T-helper 1 cell (primary cell): ENCODE measurements at places on chromosomes 1 and 21.

GRCh38 chr21:15788847-15789523 lies 59.2 kb downstream of the USP25 start:
- no peak for DNase-seq

DNA sequence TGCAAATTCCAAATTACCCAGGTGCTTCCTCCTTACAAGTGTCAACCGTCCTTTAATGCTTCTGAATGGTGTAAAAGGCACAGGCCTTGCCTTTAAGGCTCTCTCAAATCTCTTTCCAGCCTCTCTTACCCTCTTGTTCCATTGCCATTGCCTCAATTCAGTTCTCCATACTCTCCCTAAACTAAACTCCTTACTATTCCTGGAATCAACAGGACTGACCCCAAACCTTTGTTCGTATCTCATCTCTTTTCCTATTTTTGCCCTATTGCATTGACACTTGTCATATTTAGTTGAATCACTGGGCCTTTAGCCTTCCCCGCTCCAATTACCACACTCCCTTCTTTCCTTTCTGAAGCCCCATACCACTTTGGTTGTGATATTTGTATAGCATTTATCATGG lies 3.9 kb upstream of the CD55 start:
- no peak for DNase-seq

DNA sequence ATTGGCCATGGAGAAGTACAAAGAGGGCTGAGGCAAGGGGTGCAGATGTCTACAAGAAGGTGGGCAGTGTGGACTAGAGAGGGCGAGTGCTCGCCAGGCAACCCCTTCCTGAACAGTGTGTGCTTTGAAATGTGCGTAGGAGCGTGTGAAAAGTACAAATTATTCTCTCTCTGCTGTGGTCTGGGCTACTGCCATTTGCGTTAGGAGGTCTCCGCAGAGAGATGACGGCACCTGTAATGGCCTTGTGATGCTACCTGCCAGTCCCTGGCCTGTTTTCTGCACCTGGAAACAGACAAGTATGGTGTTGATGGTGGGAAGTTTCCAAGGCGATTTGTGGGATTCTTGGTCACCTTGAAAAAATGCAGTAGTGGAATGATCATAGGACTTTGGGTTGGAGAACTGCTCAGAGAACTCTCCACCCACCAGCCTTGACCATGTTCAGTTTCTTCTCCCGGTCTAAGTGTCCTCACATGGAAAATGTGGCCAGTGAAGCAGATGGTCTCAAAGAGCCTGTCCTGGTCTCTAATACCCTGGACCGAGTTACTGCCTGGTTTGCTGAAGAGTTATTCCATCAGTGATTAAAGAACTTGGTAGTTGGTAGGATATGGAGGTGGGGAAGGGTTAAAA lies 74.5 kb downstream of the MRPS6 start:
- no peak for DNase-seq

DNA sequence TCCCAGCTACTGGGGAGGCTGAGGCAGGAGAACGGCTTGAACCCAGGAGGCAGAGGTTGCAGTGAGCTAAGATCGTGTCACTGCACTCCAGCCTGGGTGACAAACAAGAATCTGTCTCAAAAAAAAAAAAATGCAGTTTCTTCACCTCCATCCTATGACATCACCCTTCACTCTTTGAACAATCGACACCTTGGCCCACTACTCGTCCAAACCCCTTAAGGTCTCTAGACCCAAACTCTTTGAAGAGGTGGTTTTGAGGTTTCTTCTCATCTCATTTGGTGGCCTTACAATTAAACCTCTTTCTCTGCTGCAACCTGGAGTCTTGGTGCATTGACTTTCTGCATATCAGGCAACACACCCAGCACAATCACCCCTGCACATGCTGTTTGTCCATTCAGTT lies 86.1 kb downstream of the SLC16A1 start:
- DNase-seq = no peak

- no peak for DNase-seq
Measured at GRCh38 chr1:213066363-213066762, 15.3 kb downstream of the RPS6KC1 start.

DNA sequence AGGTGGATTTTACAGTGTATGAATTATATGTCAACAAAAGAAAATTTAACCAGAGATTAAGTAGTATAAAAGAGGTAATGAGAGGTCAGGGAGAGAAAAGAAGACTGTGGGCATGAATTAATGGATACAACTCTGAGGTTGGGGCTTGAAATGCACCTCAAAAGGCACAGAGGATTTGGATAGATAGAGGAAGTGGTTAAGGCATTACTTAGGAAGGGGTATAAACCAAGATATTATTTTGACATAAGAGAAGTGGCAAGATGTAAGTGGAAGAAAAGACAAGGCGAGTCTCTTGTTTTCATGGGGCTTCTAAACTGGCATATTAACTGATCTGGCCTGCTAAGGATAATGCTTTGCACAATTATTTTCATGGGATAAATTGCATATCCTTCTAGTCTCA lies 34.1 kb downstream of the RAP1A start:
- DNase-seq = no peak

GRCh38 chr21:37207441-37208009 lies 59.6 kb downstream of the VPS26C start:
- DNase-seq = no peak

DNA sequence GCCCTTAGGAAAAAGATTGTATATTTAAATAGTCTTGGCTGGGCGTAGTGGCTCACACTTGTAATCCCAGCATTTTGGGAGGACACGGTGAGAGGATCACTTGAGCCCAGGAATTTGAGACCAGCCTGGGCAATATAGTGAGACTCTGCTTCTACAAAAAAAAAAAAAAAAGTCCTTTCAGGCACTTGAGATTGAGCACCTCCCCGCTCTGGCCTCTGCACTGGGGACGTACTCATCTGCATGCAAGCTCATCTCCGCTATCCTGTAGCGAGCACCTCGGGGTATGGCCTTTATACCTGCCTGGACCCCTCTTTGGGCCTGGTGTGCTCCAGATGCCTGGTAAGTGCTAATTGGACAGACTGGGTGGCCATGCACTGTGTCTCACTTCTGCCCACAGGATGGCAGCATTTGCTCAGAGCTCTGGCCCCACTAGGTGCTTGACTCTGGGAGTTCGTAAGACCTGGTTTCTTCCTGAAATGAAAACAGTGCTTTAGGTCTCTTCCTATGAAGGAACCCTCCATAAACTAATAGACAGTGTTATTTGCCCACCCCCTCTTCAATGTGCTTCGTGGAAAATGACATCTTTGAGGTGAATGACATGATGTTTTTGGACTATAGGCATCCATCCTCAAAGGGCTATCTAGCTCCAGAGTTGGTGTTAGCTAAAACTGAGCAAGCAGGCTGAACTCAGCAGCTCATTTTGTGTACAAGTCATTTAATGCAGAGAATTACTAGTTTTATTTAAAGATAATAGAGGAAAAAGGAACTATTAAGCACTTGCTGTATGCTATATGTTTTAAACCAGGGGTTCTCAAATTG lies 61.7 kb upstream of the ADAR start:
- peak; percentile 51 for DNase-seq

DNA sequence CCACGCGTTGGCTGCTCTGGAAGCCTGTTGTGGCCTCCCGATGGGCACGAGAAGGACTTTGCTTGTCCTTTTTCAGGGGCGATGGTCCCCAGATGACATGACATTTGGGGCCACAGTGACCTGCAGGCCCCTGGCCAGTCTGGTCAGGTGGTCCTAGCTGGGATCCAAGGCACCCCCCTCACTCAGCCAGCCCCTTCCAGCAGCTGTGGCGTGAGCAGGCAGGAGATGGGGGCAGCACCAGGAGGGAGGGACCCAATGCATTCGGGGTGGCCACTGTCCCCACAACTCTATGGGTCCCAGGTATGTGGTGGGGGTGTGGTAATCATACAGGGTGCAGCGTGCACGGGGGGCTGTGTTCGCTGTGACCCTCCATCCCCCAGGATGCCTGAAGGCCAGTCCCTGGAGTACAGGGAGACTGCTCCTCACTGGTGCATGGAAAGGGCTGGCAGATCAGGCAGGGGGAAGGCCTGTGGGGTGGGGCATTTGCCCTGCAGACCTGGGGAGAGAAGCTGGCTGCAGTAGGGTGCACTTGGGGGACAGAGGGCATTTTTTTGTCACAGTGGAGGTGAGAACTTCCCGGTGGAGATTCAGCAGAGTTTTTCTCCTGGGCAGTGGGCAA lies 31.7 kb downstream of the WNT3A start:
- DNase-seq = no peak

DNA sequence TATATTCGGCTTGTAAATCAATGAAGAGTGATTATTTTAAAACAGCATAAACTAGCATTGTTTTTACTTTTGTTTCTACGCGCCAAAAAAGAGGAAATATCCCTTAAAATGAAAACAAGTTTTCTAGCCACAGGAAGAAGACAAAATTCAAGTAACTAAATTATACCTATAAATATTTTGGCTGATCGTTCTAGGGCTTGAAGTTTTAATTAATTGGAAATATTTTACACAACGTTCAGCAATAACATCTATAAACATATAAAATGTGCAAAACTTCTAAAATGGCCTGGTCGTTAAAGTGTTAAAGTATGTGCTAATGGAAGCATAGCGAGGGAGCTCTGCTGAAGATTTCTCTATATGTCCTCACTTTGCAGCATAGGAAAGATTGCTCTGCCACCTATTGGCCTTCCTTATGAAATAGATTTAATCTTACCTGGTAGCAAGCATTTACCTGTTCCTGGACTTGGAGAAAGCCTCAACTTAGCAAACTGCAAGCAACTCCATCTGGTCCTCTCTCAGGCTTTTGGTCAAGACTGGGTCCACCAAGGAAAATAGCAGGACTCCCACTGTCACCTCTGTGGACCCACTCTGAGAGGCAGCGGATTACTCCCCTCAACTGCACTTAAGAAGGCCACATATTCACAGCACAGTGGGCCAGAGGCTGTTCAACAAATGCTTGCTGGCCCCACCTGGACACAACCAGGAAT lies 351.3 kb upstream of the RUNX1 start:
- DNase-seq = no peak

- no peak for DNase-seq
Measured at GRCh38 chr1:19774180-19774785, 25.4 kb downstream of the TMCO4 start.

GRCh38 chr1:12142891-12143630 lies 23.7 kb upstream of the TNFRSF1B start:
- no peak for DNase-seq

- DNase-seq = no peak
Measured at GRCh38 chr1:20670936-20671335, 9.8 kb upstream of the DDOST start.

DNA sequence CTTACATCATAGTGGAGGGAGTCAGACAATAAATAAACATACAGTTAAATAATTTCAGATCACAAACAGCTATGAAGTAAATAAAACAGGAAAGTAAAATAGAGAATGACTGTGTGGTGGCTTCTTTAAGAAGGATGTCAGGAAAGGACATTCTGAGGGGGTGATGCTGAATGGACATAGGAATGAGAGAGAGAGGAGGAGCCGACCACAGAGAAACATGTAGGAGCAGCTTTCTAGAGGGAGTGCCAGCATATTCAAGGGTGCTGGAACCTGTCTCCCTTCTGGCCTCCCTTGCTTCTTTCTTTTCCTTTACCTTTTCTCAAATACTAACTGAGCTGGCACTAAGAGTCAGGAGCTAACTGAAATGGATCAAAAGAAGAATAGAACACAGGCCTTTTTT lies 20.5 kb upstream of the BCL10 start:
- no peak for DNase-seq

DNA sequence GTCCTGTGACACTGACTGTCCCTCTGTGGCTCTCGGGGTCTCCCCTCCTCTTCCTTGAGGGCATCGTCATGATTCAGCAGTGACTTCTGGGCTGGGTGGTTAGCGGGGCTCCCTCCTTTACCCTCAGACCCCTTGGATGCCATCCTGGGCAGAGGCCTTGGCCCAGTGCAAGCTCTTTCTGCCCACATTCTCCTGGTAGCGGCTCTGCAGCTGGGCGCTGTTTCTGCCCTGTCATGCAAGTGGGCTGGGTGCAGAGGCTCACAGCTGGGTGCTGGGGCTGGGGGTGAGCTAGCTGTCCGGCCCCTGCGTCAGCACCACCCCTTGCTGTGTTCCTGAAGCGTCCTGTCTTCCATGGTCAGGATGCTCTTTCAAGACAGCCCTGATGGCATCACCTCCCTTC lies 158.5 kb downstream of the PCBP3 start:
- no peak for DNase-seq

- no peak for DNase-seq
Measured at GRCh38 chr1:1402072-1402900, 3.2 kb upstream of the CCNL2 start.

DNA sequence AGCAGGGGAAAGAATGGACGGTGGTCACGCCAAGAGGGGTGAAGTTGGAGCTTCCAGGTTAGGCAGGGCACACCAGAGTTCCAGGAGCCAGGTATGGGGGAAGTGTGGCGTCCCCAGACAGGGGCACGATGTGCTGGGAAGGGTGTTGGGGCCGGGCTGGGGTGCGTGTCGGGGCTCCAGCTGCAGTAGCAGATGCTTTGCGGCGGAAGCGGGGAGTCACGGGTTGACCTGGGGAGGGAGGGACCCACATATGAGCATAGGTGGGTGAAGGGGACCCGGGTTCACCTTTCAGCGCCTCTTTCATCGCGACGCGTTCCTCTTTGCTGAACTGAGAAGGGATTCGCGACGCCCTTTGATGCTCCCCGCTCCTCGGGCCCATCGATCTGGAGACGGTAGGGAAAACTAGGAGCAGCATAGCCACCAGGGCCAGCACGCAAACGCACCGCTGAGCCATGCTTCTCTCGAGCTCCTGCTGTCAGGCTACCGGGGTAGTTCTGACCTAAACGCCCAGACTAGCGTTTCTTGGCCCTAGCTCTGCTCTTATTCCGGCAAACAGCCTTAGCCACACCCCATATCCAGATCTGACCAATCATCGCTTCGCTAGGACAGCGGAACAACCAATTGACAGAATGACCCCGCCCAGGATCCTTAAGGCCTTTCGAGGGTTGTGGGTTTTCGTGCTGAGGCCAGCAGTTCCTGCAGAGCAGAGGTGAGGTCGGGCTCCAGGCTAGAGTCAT lies at the start of gene PM20D1:
Gene PM20D1, minus strand, starts transcription at position 514 of the 737 bp plus-strand sequence. Its CDS starts 60 bp downstream, at position 454.
- peak; percentile 80 for DNase-seq
